Activated CD4-positive, alpha-beta T cell treated with anti-CD3 and anti-CD28 coated beads, Interleukin-2, amount 50 U/mL, for 24 hours (primary cell): ENCODE measurements at places on chromosomes 4 and X.

- no peak for DNase-seq
Measured at GRCh38 chr4:74486905-74487304, 42.0 kb downstream of the AREG start.

- DNase-seq, result no peak
Measured at GRCh38 chr4:41963105-41963504, 18.5 kb upstream of the DCAF4L1 start.

DNA sequence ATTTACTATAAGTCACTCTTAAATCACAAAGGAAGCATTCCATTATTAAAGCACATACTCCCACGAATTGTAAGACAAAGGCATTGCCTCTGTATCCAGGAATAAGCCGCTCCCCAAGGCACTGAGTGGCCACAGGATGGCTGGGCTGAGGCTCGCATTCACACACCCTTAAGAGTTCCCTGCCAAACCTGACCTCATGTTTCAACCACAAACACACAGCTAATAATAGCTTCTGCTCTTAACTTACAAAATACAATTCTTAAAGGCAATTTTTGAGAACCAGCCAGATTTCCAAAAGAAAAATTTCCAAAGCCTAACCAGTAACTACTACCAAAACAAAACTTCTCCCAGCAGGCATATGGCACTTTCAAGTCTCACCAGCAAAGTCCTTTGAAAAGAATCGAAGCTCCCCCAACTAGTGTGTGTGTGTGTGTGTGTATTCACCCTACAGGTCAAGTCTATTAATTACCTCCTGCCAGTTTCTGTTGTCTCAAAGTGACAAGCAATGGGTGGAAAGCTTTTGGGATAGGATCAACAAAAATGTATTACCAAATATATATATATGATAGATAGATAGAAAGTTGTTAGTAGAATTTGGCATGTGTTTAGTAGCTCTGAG lies 36.0 kb downstream of the ARHGAP6 start:
- no peak for DNase-seq

- no peak for DNase-seq
Measured at GRCh38 chr4:11182586-11183355, 245.9 kb downstream of the HS3ST1 start.

DNA sequence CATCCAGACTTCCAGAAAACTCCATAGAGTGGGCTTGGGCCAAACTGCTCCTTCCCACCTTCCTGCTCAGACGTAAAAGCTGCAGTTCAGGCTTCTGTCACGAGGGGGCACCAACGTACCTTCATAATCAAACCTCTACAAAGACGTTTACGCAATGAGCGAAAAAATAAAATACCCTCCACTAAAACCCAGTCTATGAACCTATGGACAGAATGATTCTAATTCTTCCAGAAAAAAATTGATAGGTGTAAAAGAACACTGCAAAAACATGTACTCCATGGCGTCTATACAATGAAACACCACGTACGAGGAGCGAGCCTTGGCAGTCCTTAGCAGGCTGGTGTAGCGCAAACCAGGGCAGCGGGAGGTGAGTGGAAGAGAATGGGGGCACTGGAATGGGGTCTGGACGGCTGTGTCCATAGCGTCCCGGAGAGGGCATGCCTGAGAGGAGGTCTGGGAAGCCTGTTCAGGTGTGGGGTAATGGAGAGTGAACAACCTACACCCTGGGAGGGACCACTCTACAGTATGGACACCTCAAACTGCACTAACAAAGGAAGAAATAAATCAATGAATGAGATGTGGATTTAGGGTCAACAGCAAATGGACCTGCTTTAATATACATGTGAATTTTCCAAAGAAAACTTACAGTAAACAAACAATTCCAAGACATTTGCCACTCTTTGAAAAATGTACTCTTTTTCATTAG lies 14.4 kb upstream of the RAB40A start:
- peak; percentile 44 for DNase-seq

DNA sequence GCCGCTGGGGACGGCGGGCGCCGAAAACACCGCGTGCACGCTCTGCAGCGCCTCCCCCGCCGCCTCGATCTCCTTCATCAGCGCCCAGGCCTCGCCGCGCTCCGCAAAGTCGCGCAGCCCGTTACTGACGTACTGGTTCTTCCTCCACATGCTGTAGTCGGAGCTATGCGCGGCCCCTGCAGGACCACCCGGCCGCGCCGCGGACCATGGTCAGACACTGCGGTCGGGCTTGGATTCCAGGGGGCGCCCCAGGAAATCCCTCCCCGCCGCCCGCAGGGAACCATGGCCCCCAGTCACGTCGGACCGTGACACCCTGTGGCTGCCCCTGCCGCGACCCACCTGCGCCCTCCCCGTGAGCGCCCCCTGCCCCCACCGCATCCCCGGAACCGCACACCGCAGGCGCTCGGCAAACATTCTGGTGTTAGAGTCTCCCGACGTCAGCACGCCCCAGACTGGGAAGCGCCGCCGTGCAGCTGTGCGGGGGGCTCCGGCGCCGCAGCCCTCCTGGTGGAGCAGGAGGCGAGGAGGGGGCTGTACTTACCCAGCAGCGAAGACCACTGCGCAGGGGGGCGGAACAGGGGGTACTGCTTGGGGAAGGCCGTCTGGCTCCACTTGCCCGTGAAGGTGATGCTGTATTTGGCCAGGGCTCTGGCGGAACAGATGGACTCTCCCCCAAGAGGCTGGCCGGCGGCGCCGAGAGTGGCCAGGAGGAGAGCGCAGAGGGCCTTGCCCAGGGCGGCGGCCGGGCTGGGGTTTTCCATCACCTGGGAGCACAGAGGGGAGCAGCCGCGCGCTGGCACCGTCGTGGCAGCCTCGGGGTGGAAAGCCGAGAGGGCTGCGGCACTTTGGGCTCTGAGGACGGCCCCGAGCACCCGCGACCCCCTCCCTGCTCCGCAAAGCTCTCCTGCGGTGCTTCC lies 814 bp downstream of the SPON2 start:
- DNase-seq, result no peak

DNA sequence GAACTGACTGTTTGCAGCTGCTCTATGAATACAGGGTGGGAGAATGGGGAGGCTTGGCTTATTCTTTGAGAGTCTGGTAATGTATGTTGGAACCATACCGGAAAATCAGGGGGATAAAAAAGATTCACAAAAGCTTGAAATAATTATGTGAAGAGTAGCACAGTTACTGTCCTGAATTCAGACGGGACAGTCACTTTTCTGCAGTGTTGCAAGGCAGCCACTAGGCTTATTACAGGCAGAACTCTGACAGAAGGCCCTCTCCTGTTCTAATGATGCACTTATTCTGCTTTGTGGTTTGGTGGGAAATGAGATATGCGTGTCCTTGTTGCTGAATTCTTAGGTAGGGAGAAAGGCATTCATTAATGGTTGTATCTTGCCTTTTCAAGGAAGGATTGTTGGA lies 37.2 kb downstream of the GUCY1B1 start:
- DNase-seq, result no peak

GRCh38 chrX:87067795-87068369 lies 449.7 kb upstream of the KLHL4 start:
- DNase-seq, result no peak

GRCh38 chrX:22652596-22652995 lies 347.2 kb upstream of the DDX53 start:
- DNase-seq, result no peak

DNA sequence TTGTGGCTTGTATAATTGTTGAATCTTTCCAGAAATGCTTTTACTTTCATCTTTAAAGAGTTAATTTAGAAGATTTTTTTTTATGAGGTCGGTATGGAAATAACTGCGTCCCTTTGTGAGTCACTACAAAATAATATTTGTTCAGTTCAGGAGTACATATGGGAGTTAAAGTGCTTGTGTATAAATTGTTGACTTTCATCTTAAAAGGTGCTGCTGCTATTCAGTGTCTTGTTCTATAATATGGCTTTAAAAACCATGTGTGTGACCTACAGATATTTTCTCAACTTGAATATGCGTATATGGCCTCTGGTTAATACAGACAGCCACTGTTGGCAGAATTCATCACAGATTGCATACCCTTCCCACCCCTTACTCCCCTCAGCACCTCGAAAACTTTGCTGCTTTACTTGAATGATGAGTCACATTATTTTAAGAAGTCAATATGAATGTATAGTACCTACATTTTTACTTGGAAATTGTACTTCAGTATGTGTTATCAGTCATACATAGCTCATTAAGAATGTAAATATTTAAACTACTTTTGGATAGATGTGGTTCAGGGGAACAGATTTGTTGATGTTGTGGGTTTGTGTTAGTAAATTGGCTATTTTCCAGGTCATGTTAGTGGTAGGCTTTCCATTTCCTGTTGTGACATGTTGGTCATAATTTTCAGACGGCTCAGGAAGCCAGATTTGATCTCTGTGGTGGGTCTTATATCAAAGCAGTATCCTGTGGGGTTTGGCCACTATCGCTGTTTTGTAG lies 1.5 kb downstream of the CLCN3 start:
- DNase-seq, result no peak

- DNase-seq, result no peak
Measured at GRCh38 chr4:184769141-184769765, 35.4 kb upstream of the CENPU start.

DNA sequence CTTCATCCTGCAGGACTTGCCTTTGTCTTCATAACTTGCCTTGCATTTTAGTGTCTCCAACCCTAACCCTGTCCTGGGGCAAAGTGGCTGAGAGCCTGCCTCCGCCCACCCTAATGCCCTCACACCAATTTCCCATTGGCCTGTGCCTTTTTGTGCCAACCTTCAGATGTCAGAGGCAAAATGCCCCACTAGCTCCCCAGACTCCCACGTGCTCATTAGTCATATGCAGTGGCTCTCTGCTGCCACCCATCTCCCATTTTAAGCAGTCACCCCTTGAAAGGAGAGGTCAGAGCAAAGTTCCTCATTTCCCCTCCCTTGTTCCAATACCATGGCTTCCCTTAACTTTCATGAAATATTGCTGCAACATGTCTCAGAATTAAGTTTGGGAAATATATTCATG lies 74.8 kb upstream of the PASD1 start:
- DNase-seq, result no peak

DNA sequence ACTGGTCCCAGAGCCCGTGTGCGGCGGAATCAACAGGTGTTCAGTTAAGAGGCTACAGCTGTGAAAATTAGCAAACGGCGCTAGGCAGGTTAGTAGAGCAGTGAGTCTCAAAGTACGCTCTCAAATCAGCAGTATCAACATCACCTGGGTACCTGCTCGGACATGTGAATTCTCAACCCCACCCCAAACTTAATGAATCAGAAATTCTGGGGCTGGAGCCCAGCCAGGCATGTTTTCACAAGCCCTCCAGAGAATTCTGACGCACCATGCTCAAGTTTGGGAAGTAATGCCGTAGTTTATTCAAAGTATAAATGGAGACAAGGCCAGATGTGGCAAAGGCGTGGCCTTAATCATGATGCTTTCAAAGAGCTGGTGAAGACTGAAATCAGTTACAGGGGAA lies 58.2 kb upstream of the PTCHD1 start:
- no peak for DNase-seq

DNA sequence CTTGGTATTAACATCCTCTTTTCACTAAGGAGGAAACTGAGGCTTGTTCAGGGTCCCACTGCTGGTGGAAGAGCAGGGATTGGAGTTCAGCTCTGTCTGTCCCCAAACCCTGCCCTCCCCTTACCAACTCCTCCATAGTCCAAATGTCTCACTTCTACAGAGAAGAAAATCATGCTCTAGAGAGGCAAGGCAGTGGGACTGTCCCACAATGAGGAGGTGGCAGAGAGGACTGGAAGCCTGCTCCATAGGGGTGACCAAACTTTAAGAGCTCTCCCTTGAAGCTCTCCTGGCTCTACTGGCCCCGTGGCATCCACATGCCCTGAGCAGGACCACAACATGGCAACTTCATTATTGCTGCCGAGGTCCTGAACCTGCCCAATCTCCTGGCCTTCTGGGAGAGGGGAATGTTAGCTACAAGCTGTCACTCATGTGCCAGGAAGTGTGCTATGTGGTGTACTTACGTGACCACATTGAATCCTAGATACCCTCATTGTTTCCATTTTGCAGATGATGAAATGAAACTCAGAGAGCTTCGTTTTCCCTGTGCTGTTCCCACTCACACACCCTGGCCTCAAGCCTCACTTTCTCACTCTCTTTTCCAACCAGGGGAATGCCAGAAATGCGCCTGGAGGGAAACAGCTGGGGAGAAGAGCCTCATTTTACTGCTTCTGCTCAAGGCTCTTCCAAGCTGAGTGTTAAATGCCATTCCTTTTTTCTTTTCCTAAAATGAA lies 71.5 kb downstream of the ANAPC4 start:
- no peak for DNase-seq

DNA sequence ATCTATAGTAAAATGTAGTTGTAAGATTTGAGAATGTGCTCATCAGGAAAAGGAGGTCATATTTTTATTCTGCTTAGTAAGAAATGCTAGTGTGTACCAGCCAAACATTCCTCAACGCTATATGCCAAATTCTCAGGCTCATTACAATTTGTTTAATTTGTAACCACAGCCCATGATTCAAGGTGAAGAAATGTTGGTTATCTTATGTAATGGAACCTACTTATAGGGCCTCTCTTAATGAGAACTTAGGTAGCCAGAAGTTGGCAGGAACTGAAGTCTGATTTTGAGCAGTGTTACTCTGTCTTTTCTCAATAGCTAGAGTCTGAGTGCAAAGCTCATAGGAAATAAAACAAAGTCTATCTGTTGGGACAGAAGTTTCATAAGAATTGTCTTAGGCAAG lies 595.0 kb downstream of the GLUD2 start:
- no peak for DNase-seq

- no peak for DNase-seq
Measured at GRCh38 chrX:67582436-67582835, 38.6 kb downstream of the AR start.

DNA sequence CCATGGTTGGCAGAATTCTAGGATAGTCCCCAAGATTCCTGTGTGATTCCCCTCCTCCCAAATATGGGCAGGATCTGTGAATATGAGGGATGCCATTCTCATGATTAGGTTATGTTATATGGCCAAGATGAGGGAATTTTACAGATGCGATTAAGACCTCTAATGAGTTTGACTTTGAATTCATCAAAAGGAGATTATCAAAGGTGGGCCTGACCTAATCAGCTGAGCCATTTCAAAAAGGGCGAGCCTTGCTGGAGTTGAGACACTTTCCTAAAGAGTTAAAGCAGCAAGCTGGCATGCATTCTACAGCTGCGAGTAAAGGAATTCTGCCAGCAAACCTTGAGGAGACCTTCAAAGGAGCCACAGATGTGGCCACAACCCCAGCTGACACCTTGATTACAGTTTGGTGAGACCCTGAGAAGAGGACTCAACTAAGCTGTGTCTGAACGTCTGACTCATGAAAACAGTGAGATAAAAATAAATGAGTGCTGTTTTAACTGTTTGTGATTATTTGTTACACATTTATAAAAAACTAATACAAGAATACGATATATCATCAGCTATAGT lies 31.7 kb upstream of the TMPRSS11D start:
- no peak for DNase-seq

- DNase-seq, result no peak
Measured at GRCh38 chr4:52094376-52095145, 43.5 kb downstream of the SPATA18 start.

GRCh38 chrX:32533848-32534247 lies 677.5 kb downstream of the DMD start:
- DNase-seq, result no peak

DNA sequence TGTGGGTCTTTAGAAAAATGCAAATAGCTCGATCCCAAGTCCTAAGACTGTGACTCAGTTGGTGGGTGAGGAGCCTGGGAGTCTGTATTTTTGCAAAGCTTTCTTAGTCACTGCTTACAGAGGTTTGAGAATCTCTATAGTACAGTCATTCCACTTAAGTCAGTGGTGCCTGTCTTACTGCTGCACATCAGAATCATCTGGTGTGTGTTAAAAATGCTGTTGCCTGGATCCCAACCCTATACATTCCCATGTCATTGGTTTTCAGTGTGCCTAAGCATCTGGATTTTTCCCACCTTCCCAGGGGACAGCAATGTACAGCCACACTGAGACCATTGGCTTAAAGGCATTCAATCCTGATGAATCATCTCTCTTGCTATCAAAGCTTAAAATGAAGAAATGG lies 21.0 kb upstream of the GEMIN8 start:
- DNase-seq, result no peak
